ENCODE measurements at places on chromosomes 5 and 9.
A peak's percentile ranks its signal among the peaks of the same experiment; 100 is the strongest.

- no peak for DNase-seq
Measured at GRCh38 chr5:63263411-63263810, 684.8 kb downstream of the LRRC70 start.

DNA sequence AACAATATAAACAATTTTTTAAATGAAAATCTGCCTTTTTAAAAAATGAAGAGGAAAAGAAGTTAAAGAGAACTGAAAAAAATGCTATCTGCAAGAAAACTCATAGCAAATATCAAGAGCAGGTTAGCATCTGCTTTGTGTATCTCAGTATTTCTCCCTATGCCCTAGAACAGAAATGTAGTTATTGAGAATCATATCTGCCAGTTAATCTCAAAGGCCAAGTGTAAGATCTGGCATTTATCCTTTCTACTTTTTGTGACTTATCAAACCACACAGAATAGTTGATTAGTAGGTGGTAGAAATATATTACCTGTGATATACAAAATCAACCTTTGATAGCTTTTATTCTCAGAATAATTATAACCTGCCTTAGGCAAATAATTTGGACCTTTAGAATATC is 1699.8 kb downstream of the EFNA5 start:
- DNase-seq, result no peak

DNA sequence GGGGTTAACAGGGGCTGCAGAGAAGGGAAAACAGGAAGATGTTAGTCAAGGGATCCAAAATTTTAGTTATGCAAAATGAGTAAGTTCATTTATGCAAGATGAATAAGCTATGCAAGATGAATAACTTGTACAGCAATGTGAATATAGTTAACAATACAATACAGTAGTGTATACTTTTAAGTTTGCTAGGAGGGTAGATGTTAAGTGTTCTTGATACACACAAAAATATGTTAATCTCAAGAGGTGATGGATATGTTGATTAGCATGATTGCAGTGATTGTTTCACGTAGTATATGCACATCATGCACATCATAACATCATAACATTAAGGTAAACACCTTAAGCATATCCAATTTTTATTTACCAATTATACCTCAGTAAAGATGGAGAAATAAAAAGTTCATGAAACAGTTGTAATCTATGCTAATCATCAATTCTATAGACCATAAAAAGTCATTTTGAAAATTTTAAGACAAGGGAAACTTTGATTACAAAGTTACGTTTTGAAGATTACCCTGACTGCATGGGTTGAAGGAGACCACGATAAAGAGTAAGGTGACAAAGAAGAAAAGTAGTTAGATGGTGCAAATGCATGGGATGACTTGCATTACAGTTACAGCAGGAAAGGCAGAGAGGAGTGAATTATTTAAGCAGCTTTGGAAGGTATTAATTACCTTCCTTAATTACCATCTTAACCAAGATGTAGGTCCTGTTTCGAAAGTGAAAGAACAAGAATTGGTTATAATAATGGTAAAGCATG is 31.4 kb downstream of the FAM174A start:
- no peak for DNase-seq

DNA sequence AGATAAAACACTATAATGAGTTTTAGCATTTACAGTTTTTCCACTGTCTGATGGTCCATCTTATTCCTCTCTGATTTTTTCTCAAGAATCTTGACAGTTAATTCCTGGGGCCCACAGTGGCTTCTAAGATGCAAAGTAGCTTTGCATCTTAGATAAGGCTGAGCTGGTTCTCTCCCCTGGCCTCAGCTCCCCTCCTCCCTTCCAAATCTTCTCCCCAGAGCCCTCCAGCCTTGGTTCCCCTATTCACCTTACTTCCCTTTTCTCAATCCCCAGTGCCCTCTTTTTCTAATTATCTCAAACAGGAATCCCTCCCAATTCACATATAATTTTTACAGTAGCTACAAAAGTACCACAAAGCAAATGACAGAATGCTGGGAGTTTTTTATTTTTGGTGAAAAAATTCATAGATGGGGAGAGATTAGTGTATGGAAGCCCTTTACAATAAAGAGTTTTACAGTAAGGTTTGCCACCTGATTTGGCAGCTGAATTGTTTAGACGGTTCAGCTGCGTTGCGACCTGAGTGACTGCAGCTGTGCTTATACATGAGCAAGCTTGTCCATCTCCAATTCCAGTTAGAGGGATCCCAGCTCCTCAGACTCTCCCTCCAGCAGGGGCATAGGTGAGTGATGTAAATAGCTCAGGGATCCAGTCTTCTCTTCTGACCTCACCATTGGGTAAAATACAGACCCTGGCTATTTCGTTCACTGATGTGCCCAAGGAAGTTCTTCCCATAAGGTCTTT is 51.4 kb upstream of the CKMT2 start:
- DNase-seq, result no peak

- DNase-seq, result no peak
Measured at GRCh38 chr9:128125580-128126354, 1.8 kb downstream of the PTGES2 start.

DNA sequence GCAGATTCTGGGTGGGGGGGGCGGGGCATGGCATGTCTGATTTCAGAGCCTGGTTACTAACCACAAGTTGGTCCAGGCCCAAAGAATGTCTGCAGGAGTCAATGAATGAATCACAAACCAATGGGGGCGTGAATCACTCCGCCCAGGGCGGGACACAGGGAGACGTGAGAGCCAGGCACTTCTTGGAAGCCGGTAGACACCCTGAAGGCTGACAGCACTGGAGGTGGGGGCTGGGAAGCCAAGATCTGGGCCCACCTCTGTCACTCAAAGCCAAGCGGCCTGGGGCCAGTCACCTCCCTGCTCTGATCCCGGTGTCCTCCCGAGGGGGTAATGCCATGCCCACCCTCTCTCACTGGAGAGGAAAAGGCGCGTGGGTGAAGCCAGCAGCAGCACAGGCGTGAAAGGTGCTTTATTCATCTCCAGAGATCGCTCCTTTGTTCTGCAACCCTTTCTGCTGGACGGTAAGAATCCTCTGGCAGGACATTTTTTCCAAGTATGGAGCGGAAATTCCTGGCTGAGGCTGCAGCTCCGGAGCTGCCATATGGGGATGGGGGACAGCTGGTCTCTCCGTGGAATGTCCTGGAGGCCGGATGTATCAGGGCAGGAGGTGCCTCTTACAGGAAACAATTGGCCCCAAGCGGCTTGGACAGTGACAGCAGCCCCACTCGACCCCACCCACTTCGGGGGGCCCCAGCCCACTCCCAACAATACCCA is 85.0 kb downstream of the STK10 start:
- DNase-seq, result peak; percentile 90

DNA sequence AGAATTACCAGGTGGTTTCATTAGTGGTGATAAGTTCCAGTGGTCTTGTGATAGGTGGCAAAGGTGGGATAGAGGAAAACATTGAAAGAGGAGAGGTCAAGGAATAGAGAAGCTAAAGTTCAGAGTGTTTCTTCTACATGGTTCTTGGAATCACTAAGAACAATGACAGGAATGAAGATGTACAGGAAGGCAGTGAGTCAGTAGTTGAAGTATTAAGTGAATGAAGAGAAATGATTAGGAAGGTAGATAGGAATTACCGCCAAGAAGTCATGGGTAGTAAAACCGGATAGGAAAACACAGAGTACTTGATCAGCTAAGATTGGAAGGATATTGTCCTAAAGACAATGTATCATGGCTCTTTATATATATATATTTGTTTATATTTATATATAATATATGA is 37.9 kb upstream of the RASA1 start:
- no peak for DNase-seq

DNA sequence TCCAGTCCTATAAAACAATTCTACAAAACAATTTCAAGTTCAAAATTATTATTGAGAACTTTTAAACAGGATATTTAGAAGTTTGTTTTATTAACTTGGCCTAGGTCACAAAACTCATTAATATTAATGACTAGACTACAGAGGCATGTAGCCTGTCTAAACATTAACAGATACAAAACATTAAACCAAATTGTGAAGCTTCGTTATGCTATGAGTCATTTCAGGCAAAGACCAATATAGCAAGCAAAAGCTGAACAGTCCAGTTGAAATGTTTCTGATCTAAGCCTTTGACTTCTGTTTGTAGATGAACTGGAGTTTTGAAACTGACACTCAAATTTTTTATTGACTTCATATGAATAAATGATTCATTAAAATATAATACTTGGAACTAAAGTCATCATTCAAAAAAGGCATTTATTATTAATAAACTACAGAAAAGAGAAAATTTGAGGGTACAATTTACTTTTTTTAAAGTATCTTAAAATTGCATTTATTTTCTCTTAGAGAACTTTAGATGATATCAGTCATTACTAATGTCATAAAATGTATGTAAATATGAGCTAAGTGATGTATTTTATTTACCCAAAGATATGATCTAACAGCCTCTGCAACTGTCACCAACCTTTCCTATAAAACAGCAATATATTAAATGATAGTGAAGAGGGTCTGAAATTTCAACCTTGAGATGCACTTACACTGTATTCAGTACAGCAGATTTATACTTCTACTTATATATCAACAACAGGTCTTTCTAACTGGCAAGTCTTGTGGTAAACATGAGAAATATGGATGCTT is 188.8 kb downstream of the COMMD10 start:
- no peak for DNase-seq

- DNase-seq, result peak; percentile 96
Measured at GRCh38 chr9:129334105-129334935, 156.3 kb upstream of the IER5L start.

DNA sequence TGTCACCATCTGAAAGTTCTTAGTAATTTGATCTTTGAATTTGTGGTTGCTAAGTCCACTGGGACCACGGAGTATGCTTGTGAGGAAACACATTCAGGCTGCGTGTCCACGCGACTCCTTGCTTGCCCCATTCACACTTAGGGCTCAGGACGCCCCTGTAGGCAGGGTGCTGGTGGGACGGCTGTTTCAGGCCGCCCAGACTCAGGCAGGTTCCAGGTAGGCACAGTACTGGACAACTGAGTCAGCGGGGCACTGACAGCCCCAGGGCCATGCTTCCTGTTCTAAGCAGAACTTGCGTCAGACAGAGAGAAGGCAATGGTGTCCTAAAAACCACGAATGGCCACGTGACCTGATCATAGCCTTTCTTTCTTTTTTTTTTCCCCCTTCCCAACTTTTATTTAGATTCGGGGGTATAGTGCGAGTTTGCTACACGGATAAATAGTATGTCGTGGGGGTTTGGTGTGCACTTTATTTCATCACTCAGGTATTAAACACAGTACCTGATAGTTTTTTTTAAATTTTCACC is 7.7 kb upstream of the RASGEF1C start:
- DNase-seq, result no peak

GRCh38 chr5:109690242-109690974 is 681 bp downstream of the MAN2A1 start:
- DNase-seq, result peak; percentile 50

DNA sequence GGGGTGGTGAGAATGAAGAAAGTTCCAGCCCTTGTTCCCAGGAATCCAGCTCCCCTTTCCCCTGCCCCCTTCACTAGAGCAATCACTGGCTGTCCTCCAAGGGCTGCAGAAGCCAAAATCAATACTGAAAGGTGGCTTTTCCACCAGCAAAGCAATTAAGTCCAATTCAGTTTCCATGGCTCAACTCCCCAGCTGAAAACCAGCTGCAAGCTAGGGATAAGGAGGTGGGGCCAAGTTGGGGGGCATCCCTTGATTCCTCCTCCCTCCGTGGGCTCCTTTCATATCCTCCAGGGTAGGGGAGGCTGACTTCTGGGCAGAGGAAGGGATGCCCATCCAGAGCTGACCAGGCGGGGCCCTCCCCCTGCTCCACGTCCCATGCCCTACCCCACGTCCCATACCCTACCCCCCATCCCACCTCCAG is 22.7 kb downstream of the CAMK2A start:
- DNase-seq, result no peak

DNA sequence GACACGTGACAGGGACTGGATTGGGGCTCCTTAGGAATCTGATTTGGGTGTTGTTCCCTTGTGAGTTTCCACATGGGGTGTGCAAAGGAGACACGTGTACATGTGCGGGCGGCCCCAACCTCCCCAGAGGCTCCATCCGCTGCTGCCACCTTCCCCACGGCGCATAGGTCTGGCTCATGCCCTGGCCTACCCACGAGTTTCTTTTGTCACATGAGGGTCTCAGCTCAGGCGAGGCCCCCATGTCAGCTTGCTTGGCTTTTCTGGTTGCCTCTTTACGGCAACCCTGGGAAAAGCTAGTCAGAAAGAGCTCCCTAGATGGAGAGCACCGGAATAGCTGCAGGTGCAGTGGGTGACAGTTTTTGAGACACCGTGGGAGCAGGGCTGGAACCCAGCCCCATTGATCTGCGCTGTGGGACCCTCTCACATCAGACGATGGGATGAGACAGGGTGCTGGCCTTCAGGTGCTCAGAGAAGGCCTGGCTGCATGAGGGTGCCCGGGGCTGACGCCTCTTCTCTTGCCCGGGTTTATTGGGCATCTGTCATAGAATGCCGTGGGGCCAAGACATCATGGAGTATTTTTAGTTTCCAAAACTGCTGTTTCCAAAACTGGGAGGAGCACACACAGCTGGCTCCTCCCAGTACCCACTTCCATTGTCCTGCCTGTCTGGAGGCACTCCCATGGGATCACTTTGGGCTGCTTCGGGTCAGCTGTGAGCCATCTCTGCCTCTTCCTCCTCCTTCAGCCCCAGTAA is 107.8 kb downstream of the WNK2 start:
- DNase-seq, result no peak

- DNase-seq, result no peak
Measured at GRCh38 chr5:135993335-135993879, 35.4 kb upstream of the TGFBI start.

DNA sequence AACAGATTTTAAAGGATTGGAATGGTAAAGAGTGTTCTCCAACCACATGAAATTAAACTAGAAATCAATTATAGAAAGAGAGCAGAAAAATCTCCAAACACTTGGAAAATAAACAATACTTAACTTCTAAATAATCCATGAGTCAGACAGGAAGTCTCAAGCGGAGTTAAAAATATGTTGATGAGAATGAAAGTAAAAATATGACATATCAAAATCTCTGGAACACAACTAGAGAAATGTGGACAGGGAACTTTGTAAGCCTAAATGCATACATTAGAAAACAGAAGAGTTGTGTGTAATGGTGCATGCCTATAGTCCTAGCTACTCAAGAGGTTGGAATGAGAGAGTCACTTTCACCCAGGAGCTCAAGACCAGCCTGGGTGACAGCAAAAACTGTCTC is 47.9 kb upstream of the ZNF618 start:
- DNase-seq, result no peak

DNA sequence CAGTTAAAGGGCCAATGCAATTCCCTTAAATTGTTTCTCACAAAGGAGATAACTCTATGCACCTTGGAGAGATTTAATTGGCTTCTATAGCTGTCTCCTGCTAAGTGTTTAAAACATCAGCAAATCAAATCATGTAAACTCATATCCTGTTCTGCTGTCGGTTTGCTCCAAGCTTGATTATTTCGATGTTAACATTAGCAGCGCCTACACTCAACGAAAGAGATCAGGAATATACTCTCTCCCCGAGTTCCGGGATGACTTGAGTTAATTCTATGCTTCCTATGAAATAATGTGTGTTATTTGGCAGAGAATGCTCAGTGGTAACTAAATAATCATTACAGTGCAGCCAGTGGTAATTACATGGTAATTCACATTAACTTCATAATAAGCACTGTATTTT is 338.6 kb downstream of the EBF1 start:
- no peak for DNase-seq

GRCh38 chr9:90188656-90189055 is 454.0 kb downstream of the DIRAS2 start:
- DNase-seq, result no peak
